ENCODE measurements at places on chromosomes 16 and 17. TPM values are rescaled to one million over a fixed set of nuclear protein-coding genes. Genes with fewer than 3 reads are reported as not detected.

DNA sequence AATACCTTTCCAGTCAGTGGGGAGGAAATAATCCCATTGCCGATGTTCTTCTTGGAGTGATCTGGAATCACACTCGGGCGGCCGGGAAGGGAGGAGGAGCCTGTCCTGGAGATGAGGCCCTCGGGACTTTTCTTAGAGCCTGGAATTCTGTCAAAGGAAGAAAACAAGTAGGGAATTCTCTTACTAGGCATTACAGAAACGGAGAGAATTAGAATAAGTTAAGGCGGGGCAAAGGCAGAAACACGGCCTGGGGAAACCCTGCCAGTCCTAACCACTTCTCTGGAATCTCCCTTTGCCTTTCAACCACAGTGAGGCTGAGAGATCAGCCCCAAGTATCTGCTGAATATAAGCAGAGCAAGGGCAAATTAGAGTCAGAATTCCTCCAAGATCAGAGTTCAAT lies 27.8 kb downstream of the USP36 start:
- no peaks in the 10 kb centered on the region for H3K27me3 ChIP-seq
- H3K27ac ChIP-seq: peak overlapping the region; percentile 84
- H3K4me3 ChIP-seq: no peak overlapping the region
- peaks cover 5% of the 10 kb centered on the region for H3K36me3 ChIP-seq

DNA sequence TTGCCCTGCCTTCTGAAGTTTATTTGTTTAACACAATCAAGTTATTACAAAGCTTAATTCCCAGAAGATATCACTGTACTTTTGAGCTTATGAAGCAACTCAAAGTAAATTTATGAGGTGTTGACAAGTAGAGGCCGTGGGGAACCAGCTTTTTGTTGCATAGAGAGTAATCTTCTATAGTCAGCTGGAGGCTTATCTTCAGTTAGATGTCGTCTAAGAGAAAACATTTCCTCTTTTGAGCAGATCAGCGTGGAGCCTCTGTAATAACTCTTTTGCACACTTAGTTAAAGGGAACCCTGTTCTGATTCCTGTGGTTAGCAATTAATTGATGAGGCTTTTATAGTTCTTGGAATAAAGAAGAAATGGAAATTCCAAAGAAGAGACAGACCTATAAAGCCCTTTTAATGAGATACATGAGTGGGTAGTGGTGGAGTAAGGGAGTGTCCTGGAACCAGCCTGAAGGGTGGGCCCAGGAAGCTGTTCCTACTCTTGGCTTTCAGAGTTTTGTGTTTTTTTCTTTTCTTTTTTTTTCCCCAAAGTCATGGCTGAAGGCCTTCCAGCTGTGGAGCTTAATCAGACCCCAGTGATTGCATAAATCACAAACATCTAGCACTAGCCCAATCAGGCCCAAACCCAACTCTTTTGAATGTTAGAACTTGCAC lies 28.9 kb upstream of the MAP3K14 start:
- H3K27me3 ChIP-seq: peaks cover 6% of the 10 kb centered on the region
- peak overlapping the region; percentile 51 for H3K27ac ChIP-seq
- no peak overlapping the region for H3K4me3 ChIP-seq

DNA sequence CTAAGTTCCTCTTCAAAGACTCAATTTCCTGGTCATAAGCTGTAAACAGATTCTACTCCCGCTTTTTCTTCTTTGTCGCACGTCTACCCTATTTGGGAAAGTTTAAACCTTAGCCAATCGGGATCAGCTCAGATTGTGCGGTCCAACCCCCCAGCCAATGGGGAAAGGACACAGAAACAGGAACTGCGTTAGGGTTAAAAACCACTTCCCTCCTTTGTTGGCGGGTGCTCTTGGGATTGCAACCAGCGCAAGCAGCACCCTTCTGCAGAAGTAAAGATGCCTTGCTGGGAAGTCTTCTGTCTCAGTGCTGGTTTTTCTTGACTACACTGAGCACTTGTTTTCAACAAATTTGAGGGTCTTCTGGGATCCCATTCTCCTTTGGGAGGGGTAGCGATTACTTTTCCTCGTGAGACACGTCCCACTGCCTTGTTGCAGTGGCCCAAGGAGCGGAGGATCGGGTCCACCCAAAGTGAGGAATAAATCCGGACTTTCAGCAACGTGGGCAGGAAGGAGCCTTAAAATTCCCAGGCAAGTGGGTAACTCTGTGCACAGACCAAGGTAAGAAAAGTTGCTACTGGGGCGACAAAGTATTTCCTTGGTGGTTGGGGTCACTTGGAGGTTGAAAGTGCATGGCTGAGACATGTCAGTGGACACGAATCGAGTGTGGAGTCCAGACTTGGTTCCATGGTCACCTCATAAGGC lies 1.0 kb upstream of the YPEL3 start:
- DNase-seq: no peak
- peaks cover 23% of the 10 kb centered on the region for H3K4me1 ChIP-seq
- H3K36me3 ChIP-seq: peaks cover 4% of the 10 kb centered on the region
- no peak overlapping the region for H3K27ac ChIP-seq
- peak overlapping the region; percentile 43 for H3K4me3 ChIP-seq

DNA sequence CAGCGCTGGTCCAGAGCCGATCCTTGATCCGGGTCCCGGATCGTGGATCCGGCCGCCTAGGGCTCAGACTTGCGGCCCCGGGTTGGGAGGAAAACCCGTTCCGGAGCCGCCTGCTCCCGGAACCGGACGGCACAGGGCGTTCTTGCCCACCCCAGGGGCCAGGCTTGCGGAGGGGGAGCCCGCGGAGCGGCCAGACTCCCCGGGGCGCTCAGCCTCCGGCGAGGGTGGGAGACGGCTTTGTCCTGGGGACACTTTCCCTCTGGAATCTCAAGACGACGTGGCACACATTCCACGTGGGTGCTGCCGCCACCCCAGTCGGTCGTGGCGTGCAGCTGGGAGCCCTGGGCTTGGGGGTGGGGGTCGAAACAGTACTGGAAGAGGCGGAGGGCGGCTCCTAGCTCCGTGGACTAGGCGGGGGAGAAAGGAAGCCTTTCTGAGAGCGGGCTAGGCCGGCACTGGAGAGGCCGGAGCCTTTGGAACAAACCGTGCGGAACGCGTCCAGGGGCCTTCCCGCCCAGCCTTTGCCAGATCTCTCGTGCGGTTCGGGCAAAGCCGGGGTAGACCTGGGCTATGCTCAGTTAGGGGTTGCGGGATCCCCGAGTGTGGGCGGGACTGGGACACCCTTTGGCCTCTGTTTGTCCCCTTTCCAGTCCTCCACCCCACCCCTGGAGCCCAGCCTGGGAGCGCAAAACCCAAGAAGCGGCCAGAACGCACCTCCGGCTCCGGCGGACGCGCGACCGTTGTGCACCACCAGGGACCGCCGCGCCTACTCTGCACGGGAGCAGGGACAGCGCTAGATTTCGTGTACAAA lies 26.5 kb downstream of the SREBF1 start:
- H3K36me3 ChIP-seq: no peaks in the 10 kb centered on the region
- peak overlapping the region; percentile 28 for H3K4me3 ChIP-seq
- no peak for DNase-seq
- H3K27me3 ChIP-seq: no peaks in the 10 kb centered on the region
- H3K27ac ChIP-seq: peak overlapping the region; percentile 57
- H3K4me1 ChIP-seq: peaks cover 10% of the 10 kb centered on the region

The SEZ6L2 gene
- total RNA-seq: not detected

- DNase-seq: no peak
- no peak overlapping the region for H3K27ac ChIP-seq
- H3K4me1 ChIP-seq: peaks cover 2% of the 10 kb centered on the region
- H3K27me3 ChIP-seq: no peaks in the 10 kb centered on the region
- peaks cover 7% of the 10 kb centered on the region for H3K36me3 ChIP-seq
- no peak overlapping the region for H3K4me3 ChIP-seq
Observed at GRCh38 chr17:80947200-80947940, 44.3 kb upstream of the CHMP6 start.

GRCh38 chr16:6961704-6962103 lies 370.9 kb upstream of the RBFOX1 start:
- no peaks in the 10 kb centered on the region for H3K36me3 ChIP-seq
- no peak for DNase-seq
- H3K4me1 ChIP-seq: no peaks in the 10 kb centered on the region
- no peak overlapping the region for H3K4me3 ChIP-seq
- no peak overlapping the region for H3K27ac ChIP-seq

GRCh38 chr16:9647981-9648701 lies 534.1 kb downstream of the GRIN2A start:
- no peak overlapping the region for H3K4me3 ChIP-seq
- no peak for DNase-seq
- H3K27me3 ChIP-seq: peaks cover 11% of the 10 kb centered on the region
- no peak overlapping the region for H3K27ac ChIP-seq

DNA sequence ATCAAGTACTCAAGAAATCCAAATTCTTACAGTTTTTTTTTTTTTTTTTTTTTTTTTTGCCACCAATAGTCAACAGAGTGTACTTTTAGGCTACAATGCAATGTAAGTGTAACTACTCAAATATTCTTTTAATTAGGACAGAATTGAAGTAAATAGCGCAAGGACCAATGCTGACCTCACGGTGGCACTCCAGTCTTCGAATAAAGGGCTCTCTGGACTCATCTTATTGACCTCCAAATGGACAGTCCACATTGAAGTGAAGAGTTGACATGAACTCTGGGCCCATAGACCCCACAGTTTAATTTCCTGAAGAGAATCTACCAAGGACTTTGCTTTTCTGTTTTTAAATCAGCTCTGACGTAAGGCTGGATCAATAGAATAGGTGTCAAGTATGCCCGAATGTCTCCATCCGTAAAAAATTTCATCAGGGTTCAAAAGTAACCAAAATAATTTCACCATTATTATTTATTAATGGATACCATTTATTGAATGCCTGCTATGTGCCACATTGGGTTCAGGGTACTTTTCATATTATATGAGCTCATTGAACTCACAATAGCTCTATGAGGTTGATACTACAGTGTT lies 7.3 kb upstream of the DDX52 start:
- H3K36me3 ChIP-seq: peaks cover 12% of the 10 kb centered on the region
- peaks cover 72% of the 10 kb centered on the region for H3K27me3 ChIP-seq
- no peak for DNase-seq
- no peak overlapping the region for H3K4me3 ChIP-seq
- H3K4me1 ChIP-seq: peaks cover 7% of the 10 kb centered on the region

DNA sequence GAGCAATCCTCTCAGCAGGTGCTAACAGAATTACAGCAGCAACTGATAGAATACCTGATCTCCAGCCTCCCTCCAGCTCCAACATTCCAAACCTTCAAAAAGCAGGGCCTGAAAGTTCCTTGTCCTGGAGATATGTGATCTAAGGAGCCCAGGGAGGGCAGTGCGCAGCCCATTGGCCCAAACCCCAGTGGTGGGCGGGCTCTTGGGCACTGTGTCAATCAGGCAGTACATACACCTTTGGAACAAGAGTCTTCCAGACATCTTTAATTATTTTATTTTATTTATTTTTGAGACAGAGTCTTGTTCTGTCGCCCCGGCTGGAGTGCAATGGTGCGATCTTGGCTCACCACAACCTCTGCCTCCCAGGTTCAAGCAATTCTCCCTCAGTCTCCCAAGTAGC lies 24.2 kb downstream of the SLC12A3 start:
- H3K4me3 ChIP-seq: no peak overlapping the region
- H3K27me3 ChIP-seq: no peaks in the 10 kb centered on the region
- H3K27ac ChIP-seq: no peak overlapping the region
- H3K36me3 ChIP-seq: no peaks in the 10 kb centered on the region
- DNase-seq: no peak
